ENCODE measurements at places on chromosomes 1 and 21.

DNA sequence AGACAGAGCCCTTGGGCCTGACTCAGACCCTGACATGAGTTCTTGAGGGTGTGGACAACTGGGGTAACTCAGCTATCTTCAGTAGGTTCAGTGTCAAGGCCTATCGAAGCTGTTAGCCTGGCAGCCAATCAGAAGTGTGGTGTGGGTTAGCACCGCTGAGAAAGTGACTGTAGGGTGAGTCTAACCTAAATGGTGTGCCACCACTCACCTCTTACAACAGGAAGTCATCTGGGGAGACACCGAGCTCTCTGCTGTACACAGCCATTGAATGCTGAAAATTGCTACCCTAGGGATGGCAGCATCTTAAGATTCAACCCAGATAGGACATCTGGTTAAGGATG lies 44.6 kb downstream of the RASSF5 start:
- DNase-seq, result no peak

- DNase-seq, result no peak
Observed at GRCh38 chr1:60765204-60765603, 317.2 kb upstream of the NFIA start.

DNA sequence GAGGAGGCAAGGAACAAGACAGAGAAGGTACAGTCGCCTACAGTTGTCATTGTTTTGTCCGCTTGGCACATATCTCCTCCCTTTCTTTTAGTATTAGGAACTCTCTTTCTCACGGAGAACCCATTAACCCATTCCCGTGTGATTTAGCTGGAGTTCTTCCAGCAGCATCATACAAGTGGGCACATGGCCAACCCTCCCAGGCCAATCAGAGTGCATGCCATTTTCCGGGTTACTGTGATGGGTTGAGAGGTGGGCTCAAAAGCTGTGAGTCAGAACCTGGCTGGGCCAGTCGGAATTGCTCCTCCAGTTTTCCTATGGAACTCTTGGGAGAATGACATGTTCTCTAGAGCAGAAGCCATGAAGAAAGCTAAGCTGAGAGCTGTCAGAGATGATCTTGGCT lies 83.1 kb upstream of the SOD1 start:
- DNase-seq, result no peak

DNA sequence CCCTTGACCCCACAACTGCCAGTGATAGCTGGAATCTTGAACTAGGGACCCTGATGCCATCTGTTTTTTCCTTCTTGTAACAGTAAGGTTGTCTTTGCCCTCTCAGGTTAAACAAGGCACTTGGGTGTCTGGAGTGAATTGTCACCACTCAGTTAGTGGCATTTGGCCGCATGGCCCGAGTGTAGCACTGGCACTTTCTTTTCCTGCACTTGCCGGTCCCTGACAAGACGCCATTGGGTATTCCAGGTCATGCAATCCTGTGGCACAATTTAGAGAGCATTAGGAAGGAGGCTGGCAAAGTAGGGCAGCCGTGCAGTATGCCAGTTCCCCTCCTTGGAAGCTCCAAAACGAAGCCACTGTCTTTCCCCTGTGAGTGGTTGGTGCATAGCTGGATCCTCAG lies 70.8 kb downstream of the MRPS6 start:
- no peak for DNase-seq

DNA sequence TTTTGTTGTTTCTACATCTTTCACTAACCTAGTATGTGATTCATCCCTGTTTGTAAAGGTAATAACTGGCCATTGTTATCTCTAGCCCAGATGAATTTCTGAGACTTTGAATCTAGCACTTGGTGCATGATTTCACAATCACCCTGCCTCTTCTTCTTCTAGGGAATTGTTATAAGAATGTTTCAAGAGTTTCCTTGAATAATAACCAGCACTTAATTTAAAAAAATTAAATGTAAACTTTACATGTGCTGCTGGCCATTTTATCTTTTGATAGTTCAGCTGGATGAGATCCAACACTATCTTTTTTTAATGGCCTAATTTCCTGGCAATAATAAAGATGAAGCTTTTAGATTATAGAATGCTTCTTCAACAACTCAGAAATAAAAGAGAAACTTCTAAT lies 31.8 kb downstream of the UBE2U start:
- no peak for DNase-seq

GRCh38 chr1:244830639-244831038 lies 4.8 kb upstream of the COX20 start:
- DNase-seq, result no peak

GRCh38 chr1:42145764-42146625 lies 7.2 kb upstream of the GUCA2B start:
- no peak for DNase-seq

DNA sequence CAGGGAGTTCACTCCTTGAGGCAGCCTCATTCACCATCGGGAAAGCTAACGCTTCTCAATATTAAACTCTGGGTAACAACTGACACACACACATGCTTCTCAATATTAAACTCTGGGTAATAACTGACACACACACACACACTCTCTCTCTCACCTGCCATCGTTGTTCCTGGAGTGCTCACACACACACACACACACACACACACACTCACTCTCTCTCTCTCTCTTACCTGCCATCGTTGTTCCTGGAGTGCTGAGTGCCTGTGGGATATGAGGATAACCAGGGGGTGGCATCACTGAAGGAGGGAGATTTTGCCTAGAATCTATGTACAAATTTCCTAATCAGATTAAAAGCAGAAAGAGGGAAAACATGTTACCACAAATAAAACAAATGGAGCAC lies 17.1 kb upstream of the GUCA2A start:
- no peak for DNase-seq

GRCh38 chr1:22850681-22851080 lies 122.0 kb downstream of the LACTBL1 start:
- DNase-seq, result no peak

DNA sequence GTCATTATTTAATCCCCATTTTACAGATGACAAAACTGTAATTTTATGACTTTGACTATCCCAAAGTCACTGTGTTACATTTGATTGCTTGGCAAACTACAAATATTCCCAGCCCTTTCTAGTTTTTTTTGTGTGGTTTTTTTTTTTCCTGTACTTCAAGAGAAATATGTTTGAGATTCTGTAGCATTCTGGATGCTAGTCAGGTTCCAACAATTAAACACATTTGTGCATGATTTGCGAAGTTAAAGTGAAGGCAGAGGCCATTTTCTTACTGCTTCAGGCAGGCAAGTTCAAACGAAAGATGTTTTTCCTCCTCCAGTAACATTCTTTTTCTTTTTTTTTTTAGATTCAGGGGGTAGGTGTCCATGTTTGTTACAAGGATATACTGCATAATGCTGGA lies 107.9 kb upstream of the SERTAD4 start:
- DNase-seq, result no peak

DNA sequence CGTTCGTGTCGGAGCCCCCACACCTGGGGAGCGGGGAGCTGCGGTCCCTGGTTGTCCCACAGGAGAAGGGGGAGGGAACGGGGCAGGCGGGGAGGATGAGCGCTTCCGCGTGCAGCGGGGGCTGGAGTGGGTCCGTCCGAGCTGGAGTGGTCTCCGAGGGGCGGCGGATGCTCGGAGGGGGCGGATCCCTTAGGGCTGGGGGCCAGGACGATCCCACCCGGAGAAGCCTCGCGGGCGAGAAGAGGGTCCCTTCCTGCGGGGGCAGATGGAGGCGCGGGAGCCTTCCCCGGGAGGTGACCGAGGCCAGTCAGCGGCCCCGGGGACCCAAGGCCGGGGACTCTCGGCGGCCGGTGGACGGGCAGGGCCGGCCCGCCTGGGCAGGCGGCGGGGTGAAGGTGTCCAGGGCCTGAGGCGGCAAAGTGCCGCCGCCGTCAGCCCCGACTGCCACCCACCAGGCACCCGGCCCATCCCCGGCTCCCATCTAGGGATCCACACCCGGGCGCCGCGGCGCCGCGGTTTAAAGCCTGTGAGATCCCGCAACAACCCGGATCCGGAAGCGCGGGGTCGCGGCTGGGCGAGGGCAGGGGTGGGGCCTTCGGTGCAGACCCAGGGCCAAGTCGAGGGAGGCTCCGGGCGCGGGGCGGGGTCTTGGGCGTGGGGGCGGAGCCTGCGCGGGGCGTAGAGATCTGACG lies 5.3 kb upstream of the CCDC27 start:
- peak; percentile 34 for DNase-seq

All from skin of body (tissue), 3 donors.